COR-L47 (cell line): ENCODE measurements at places on chromosomes 3 and 15.

DNA sequence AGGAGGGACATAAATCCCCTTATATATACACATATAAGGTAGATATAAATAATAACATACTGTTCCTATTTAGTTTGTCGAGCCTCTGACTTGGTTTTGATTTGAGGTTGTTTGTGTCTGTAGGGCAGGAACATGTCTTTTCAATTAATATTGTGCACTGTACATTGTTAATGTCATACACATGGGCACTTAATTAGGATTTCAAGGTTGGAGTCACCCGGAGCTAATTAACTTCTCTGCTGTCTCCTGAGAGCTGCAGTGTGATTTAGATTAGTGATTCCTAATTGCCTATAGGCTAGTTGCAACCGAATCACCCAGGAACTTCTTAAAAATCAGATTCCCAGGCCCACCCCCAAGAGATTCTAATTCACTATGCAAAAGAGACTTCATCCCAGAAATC, 50.4 kb upstream of the FILIP1L start:
- DNase-seq: no peak

GRCh38 chr3:195149292-195150030, 121.5 kb downstream of the XXYLT1 start:
- DNase-seq: no peak

DNA sequence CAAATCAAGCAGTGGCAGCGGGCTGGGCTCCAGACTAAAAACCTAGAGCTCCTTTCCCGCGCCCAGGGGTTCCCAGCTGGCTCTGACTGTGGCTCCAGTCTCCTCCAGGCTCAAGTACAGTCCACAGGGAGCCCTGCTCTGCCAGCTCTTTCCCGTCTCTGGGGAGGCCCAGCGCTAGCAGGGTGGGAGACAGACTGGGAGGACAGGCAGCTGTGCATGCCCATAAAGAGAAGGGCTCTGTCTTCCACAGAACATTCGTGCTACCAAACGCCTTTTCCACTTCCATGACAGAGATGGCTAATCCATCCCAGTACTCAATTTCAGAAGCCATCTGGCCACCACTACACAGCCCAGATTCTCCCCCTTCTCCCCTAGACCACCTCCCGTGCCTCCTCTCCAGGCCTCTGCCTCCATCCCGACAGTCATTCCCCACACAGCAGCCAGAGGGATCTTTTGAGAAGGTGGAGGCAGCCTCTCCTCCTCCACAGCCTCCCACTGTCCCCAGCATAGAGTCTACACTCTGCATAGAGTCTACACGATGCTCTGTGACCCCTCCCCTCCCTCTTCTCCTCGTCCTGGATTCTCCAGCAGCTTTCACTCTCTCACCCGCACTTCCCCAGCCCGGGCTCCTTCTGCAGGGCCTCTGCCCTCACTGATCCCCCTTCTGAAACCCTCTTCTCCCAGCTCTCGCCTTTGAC, 6.8 kb upstream of the DUSP7 start:
- no peak for DNase-seq

DNA sequence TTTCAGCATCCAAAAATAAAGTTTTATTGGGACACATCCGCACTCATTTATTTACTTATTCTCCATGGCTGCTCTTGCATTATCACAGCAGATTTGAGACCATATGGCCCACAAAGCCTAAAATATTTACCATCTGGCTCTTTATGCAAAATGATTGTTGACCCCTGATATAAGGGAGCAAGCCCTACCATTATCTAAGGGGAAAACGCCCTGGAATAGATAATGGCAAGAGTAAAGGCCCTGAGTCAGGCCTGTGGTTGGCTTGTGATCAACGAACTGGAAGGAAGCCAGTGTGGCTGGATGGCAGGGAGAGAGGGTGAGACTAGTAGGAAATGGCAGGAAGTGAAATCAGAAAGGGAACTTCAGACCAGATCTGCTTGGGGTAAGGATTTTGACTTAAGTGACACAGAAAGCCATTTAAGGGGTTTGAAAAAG, 24.6 kb upstream of the DMXL2 start:
- peak; percentile 26 for DNase-seq

GRCh38 chr3:30750967-30751366, 143.5 kb downstream of the GADL1 start:
- peak; percentile 15 for DNase-seq

DNA sequence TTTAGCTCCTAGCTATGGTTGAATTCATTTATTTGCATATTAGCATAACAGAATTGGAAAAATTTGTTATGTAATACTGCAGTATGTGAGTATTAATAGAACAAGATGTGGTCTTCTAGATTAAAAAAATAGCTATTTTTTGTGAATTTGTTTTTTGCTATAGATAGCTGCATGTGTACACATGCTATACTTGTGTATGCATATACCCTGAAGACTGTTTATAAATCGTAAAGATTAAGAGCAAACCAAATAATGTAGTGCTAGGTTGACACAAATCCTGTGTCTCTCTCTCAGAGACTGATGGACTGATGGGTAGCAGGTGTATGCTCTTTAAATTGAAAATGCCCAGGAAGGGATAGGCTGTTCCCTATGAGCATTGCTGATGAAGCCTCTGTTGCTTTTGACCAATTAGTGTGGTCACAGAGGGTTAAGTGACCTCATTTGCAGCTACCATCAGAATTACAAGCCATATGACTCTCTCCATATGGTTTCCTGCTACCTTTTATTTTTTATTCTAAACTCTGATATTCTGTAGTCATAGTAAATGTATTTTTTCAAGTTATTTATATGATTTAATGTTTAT, 9.0 kb downstream of the PLCL2 start:
- no peak for DNase-seq

DNA sequence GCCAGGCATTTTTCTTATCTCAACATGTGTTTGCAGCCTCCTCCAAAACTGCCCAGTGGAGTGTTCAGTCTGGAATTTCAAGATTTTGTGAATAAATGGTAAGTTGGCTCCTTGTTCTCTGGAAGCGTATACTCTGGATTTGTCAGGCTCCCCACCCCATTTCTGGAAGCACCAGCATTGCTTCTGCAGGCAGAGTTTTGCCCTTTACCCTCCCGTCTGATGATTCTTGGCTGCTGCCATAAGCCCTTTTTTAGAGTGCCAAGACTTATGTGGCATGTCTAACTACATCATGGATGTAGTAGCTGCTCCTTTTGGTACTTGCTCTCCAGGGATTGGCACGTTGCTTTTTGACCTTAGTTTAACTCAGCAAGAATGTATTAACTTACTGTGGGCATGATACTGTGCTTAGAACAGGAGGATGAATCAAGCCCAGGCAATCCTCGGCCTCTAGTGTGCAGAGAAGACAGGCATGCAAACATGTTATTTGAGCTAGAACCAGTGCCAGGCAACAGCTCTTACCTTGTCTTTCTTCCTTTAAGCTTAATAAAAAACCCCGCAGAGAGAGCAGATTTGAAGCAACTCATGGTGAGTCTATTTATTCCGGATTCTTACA, 8.3 kb downstream of the SNAPC5 start:
- DNase-seq: no peak

GRCh38 chr15:90463381-90463780, 66.3 kb upstream of the CRTC3 start:
- no peak for DNase-seq

GRCh38 chr15:75058127-75058905, 34.9 kb downstream of the PPCDC start:
- DNase-seq: no peak

DNA sequence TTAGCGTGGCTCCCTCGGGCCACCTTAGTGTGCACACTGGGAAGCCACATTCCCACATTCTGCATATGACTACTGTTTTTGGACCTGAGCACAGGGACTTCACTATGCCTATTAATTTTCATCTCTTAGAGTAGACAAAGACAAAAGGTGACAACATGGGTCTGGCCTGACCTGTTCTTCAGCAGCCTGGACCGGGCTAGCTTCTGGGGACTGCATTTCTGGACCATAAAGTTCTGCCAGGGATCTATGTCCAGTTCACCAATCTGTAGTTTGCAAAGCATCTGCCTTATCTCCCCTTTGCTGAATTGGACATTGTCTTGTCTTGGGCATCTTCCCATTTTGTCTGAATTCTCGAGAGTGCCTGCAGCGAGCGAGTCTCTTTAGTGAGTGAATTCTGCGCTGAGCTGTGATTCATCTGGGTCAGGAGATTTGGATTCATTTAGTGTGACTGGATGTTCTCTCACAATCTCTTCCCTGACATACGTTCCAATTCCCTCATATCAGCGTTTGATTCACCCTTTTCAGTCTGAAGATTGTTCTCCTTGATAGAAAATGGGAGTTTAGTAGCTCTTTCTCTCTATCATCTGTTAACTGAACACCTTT, 112.2 kb upstream of the PLXNA1 start:
- DNase-seq: no peak

- peak; percentile 36 for DNase-seq
Measured at GRCh38 chr3:113532698-113533533, 561 bp downstream of the SIDT1 start.

GRCh38 chr15:48221885-48222284, 15.8 kb downstream of the SLC12A1 start:
- DNase-seq: no peak

- DNase-seq: no peak
Measured at GRCh38 chr3:52490939-52491526, 4.1 kb upstream of the STAB1 start.

DNA sequence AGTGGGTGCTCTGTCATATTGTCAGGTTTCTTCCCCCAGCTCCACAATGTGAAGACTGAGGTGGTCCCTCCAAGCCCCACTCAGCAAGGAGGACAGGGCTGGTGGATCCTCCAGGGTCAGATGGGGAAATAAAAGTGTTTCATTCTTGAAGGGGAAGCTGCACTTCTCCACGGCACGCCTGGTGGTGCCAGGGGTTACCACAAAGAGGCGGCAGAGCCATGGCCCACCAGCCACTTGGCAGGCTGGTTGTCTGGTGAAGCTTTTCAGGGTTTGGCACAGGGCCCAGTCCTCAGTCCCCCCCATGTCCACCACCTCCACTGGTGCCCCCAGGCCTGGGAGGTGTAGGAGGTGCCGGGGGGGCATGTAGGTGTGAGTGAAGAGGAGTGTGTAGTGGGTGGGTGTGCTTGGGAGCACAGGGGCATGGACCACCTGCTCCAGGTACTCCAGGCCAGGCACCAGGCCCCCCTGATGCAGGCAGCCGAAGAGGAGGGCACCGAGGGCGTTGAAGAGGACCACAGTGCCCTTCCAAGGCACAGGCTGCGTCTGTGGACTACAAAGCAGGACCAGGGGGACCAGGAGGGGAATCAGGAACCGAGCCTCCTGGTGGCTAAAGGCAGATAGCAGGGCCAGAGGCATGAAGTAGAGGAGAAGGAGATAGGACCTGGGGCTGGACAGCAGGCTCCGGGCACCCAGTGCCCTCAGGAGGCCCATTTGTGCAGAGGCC, 5.0 kb upstream of the NCBP2 start:
- DNase-seq: no peak

DNA sequence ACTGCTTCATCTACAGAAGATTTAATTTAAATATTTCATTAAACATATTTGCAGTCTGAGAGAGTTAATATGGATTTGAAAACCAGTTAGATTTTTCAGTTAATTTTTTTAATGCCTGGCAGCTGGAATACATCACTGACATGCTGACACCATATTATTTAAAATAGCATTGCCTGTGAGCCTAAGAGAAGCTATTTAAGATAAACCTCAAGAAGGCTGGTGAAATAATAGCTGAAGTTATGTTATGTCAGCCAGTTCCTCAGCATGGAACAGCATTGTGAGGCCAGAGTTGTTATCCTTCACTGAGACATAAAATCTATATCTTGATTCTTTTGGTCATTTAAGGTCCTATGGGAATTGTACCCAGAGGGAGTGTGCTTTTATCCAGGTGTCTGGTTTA, 705.2 kb downstream of the NAALADL2 start:
- DNase-seq: no peak

DNA sequence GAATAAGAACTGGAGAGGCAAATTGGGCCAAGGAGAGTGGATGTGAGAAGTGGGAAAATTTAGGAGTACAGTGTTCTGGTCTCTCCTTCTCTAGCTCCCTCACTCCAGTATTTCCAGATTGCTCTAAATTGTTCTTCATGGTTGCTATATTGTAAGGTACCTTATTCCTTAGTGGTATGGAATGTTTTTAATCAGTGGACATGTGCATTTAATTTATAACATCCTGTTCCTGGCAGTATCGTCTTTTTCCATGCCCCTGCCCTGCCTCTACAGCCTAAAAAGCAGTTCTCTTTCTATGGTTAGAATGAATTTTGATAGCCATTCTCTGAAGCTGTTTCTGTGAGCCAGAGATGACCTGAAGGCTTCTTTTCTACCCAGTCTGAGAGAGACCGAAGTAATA, 180.5 kb downstream of the TCF12 start:
- no peak for DNase-seq

DNA sequence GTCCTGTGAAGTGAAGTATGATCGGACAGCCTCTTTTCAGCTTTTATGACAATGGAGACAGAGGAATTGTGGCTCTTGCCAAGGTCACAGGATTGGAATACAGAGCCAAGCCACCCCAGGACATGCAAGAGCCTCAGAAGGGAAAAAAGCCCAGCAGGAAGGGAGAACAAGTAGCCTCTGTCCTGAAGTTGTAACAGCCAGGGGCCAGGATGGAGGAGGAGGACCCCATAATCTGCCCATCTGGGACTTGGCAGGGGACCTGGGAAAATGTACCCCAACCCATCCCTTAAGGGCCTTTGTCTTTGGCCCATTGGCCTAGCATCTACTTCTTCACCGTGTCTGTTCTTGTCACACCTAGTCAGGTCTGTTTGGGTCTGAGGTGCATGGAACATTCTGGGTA, 60.4 kb upstream of the POLG start:
- DNase-seq: no peak

DNA sequence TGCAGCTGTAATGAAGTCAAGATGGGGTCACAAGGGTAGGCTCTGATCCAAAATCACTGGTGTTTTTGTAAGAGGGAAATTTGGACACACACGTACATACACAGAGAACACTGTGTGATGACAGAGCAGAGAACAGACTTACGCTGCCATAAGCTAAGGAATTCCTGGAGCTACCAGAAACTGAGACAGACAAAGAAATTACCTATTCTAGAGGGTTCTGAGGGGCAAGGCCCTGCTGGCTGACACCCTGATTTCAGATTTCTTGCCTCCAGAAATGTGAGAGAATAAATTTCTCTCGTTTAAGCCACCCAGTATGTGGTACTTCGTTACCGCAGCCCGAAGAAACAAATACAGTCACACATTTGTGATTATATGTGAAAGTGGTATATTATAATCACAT, 24.8 kb downstream of the CBLB start:
- DNase-seq: no peak

DNA sequence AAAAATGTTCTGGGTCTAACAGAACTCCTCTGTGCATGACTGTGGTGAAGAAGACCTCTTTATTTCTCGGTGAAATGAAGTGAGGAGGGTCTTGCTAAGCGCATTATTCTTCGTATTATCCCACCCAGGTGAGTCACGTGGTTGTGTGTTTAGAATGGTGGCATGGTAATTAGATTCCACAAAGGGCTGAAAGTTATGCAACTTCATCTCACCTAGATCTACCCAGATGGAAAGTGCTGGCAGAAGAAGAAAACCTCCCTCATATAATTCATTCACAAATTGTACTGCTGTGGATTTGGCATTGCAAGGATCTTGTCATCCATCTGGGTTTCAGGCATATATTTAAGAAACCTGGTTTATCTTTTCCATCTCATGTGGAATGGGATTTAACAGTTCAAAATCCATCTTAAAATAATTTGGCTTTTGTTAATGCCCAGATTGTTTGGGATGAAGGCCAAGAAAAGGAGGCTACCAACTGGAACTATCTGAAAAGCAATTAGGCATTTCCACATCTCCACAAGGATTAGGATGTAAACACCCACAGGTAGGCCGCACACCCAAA, 175.3 kb downstream of the PLCL2 start:
- no peak for DNase-seq

GRCh38 chr3:46866720-46867549, 3.7 kb upstream of the MYL3 start:
- DNase-seq: peak; percentile 5

GRCh38 chr15:80990955-80991354, 1.3 kb upstream of the MESD start:
- DNase-seq: no peak
